ENCODE measurements at places on chromosomes 12 and 14. TPM values are rescaled to one million over a fixed set of nuclear protein-coding genes. Genes with fewer than 3 reads are reported as not detected.

Gene GPRC5D
- total RNA-seq, result not detected

Gene GALNT4
- total RNA-seq, result 7.2 TPM

Gene SYNDIG1L
- total RNA-seq, result not detected

DNA sequence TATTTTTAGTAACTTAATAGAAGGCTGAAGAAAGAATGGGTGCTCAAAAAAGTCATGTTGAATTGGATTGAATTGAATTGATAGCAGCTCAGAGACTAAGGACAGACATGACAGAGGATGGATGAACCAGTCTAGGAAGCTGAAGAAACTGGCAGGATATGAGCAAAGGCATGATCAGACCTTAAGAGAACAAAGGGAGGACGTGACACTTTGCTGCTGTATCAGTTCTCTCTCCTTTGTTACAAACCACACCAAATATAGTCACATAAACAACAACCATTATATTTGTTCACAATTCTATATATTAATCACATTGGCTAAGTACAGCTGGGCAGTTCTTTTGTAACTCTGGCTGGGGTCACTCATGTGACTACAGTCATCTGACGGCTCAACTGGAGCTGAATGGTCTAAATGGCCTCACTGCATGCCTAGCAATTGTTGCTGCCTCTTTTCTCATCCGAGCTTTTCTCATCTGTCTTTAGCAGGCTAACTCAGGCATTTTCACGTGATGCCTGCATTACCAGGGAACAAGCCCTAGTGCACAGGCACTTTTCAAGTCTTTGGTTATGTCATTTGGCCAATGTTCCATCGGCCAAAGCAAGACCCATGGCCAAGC, 355.0 kb downstream of the ETNK1 start:
- H3K27me3 ChIP-seq, result no peaks in the 10 kb centered on the region
- H3K4me3 ChIP-seq, result no peak overlapping the region
- DNase-seq, result no peak
- no peaks in the 10 kb centered on the region for H3K36me3 ChIP-seq
- H3K27ac ChIP-seq, result no peak overlapping the region

GRCh38 chr12:27785882-27786570, 6.0 kb upstream of the MANSC4 start:
- no peak for DNase-seq
- no peaks in the 10 kb centered on the region for H3K36me3 ChIP-seq
- H3K4me3 ChIP-seq, result no peak overlapping the region

Measured in CD4-positive, alpha-beta memory T cell (primary cell).